NCI-H510A (cell line): ENCODE measurements at places on chromosomes 16 and 17.

DNA sequence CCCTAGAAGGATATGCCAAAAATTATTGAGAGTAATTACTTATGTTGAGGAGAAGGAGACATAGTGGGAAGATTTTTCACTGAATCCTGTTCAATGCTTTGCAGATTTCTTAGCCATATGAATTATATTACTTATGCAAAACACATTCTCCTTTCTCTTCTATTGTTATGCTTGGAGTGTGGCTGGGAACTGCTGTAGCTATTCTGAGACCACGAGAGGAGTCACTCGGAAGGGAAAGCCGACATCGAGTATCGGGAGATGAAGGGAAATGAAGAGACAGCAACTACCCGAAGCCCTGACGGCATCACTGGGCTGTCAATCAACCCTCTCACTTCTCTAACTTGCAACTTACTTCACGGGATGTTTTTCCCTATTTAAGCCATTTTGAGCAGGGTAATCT, 39.6 kb downstream of the STX8 start:
- no peak for DNase-seq

DNA sequence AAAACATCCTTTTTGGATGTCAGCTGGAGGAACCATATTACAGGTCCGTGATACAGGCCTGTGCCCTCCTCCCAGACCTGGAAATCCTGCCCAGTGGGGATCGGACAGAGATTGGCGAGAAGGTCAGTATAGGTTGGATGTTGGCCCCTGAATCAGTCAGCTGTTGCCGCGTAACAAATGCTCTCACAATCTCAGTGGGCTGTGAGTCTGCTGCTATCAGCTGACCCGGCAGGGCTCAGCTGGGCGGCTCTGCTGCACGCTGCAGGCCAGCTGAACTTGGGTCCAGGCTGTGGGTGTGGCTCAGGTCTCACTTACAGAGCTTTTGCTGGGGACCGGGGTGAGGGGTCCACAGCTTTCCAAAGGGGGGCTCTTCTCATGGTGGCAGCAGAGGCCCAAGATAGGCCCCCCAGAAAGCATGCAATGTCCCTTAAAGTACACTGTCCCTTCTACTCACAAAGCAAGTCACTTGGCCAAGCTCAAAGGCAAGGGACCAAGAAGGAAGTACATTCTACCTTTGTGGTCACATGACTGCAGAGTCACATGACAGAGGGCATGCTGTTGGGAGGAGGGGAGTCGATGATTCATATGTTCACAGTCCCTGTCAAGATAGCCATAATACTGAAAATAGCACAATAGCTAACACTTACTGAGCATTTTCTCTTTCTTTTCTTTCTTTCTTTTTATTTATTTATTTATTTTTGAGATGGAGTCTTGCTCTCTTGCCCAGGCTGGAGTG, 134.2 kb downstream of the ABCC1 start:
- no peak for DNase-seq

GRCh38 chr17:76159157-76159556, 18.1 kb upstream of the FOXJ1 start:
- DNase-seq = no peak

GRCh38 chr17:62597920-62598319, 29.6 kb upstream of the MRC2 start:
- DNase-seq = no peak

- peak; percentile 33 for DNase-seq
Observed at GRCh38 chr16:87636050-87636684, 33.9 kb downstream of the JPH3 start.

- DNase-seq = no peak
Observed at GRCh38 chr16:30006095-30006473, 4.7 kb downstream of the DOC2A start.
